ENCODE measurements at places on chromosomes 4 and X. TPM values are rescaled to one million over a fixed set of nuclear protein-coding genes. Genes with fewer than 3 reads are reported as not detected.

DNA sequence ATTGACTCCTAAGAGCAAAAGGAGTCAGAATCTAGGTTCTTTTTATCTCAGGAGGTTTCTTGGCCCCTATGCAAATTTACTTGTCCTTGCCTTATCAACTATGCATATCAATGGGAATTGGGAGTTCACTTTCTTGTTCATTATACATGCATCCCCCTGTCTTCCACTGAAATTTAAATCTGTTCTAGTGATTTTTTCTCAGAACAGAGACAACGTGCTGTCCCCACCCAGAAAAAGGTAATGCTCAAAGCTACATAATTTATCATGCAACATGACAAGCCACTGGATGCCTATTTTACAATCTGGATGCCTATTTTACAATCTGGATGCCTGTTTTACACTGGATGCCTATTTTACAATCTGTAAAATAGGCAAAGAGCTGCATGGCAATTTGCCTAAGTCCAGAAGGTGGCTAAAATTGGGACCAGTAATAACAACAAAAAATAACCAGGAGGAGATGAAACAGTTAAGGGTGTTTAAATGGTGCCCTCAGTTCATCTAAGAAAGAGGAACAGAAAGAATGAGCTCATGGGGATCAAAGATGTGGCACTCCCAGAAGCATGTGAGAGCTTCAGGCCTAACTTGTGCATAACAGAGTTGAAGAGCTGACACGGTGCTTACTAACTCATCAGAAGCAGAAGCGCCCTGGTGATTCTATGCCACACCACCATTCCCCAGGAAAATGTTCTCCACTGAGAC is 537.8 kb upstream of the BOD1L1 start:
- H3K4me1 ChIP-seq = no peaks in the 10 kb centered on the region
- H3K27ac ChIP-seq = no peak overlapping the region
- no peak overlapping the region for H3K4me3 ChIP-seq
- H3K36me3 ChIP-seq = no peaks in the 10 kb centered on the region
- H3K27me3 ChIP-seq = no peaks in the 10 kb centered on the region

DNA sequence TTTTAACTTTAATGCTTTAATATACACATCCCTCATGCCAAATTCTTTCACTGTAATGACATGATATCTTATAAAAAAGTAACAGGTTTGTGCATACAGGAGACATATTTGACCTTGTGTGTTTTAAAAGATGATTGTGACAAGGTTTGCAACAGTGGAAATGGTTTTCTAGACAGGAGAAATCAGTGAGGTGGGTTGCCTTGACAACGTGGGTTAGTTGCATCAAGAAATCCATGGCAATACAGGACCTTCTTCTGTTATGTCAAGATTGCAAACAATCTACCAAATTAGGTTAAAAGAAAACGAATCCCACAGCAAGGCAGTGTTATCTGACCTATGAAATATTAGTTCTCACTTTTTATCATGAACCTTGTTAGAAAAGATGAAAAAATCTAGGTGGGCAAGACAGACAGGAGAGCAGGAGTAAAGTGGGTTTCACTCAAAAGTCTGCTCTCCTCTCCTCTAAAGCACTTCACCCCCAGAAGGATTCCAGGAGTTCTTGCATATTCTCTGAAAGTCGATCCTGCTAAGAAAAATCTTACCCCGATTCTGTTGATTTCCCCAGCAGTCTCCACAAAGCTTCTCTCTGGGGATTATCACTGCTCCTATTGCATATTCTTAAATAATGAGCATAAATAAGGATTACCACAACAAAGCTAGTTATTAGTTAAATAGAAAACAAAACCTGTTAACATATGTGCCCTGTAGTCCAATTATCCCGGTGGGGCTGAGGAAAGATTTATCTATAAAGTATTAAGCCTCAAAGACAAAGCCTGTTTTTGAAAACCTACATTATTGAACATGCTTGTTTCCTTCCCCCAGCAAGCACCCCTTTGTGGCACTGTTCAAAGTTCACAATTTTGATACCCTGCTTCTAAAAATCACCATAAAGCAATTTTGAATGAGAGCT is 71.0 kb downstream of the TMA16 start:
- no peak overlapping the region for H3K27ac ChIP-seq
- no peak overlapping the region for H3K4me3 ChIP-seq
- H3K4me1 ChIP-seq = no peaks in the 10 kb centered on the region
- no peak for DNase-seq
- no peaks in the 10 kb centered on the region for H3K27me3 ChIP-seq

GRCh38 chr4:138689187-138689586 is 326.4 kb upstream of the NOCT start:
- no peaks in the 10 kb centered on the region for H3K27me3 ChIP-seq
- H3K36me3 ChIP-seq = no peaks in the 10 kb centered on the region
- H3K4me1 ChIP-seq = no peaks in the 10 kb centered on the region
- no peak for DNase-seq

MTNR1A gene
- total RNA-seq = not detected

GRCh38 chr4:188015025-188015940 is 19.7 kb downstream of the ZFP42 start:
- H3K4me1 ChIP-seq = no peaks in the 10 kb centered on the region
- H3K36me3 ChIP-seq = no peaks in the 10 kb centered on the region
- no peaks in the 10 kb centered on the region for H3K27me3 ChIP-seq
- H3K27ac ChIP-seq = no peak overlapping the region

UBE2D3 gene
- 370 TPM for total RNA-seq

DNA sequence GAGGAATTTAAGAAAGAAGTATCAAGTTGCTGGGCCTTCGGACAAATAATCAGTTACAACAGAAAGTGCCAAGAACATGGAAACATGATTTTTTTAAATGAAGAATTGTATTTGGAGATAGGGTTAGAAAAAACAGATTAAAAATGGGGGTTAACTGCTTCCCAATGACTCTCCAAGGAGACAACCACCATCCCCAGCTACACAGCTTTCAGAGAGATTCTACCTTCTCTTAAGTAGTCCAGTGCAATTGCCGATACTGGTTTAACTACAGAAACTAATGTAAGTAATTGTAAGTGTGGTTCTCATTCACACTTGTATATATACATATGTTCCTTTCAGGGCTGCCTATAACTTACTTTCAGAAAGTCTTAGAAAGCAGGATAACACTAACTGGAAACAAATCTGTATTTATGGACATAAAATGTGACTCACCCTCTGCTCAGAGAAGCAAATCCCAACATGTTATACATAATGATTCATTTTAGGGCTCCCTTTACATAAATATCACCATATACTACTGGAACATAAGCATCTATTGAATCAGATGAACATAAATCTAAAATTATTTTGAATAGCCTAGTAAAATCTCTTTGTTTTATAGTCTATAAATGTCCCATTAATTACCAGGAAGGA is 248.9 kb upstream of the UGT8 start:
- no peaks in the 10 kb centered on the region for H3K36me3 ChIP-seq
- no peak for DNase-seq
- H3K4me1 ChIP-seq = no peaks in the 10 kb centered on the region

DNA sequence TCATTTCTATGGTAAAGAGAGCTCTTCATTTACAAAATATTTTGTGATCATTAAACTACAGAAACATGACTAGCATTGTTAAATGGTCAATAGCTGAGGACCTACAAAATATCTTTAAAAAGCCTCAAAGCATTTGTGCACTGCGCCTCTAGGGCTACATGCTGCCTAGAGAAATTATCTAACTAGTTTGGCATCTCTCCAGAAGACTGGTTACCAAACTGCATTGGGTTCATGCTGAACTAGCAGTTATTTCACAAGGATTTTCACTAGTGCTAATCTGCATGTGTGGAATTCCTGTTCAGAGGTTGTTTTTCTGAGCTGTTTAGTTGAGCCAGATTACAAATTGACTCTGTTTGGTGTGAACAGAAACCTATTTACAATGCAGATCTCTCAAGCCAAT is 58.5 kb upstream of the PITX2 start:
- H3K4me3 ChIP-seq = no peak overlapping the region
- DNase-seq = no peak
- H3K27ac ChIP-seq = no peak overlapping the region
- no peaks in the 10 kb centered on the region for H3K4me1 ChIP-seq

DNA sequence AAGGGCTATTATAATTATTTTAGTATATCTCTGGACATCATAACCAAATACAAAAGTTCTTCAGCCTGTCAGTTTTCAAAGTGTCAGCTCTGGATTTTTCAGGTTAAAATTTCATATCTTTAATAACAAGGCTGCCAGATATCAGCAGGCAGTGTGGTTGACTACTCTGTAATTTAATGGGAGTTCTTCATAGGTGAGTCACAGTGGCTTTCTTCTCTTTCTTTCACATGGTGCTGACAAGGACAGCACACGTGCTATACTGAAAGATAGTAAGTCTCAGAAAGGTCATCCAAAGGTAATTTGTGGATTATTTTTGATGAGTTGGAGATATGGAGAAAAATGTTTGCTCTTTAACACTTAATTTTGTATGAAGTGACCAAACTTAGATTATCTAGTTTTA is 43.2 kb downstream of the GALNT7 start:
- no peak overlapping the region for H3K4me3 ChIP-seq
- peaks cover 5% of the 10 kb centered on the region for H3K4me1 ChIP-seq
- no peaks in the 10 kb centered on the region for H3K27me3 ChIP-seq

DNA sequence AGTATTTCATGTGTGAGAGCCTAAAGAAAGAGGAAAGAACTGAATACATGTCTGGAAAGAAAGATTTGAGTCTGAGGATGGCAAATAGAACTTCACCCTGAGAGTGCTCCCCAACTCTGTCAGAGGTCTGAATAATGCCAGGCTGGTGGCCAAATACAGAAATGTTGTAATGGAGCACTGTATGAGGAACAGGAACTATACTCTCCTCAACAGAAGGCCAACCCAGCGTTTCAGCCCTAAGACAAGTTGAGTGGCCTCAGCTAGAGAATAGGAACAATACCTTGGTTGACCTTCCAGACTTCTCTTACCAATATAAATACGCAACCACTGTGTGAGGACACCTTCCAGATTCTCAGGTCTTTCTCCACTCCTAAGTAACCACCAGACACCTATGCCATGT is 94.5 kb upstream of the STIM2 start:
- H3K36me3 ChIP-seq = no peaks in the 10 kb centered on the region
- no peaks in the 10 kb centered on the region for H3K4me1 ChIP-seq
- DNase-seq = no peak
- H3K27me3 ChIP-seq = no peaks in the 10 kb centered on the region

GRCh38 chr4:3875466-3875865 is 109.3 kb downstream of the ADRA2C start:
- DNase-seq = no peak
- H3K4me1 ChIP-seq = no peaks in the 10 kb centered on the region
- H3K4me3 ChIP-seq = no peak overlapping the region
- no peak overlapping the region for H3K27ac ChIP-seq

GRCh38 chrX:124212622-124213021 is 119.8 kb upstream of the TEX13D start:
- H3K36me3 ChIP-seq = no peaks in the 10 kb centered on the region
- H3K4me3 ChIP-seq = no peak overlapping the region
- H3K27ac ChIP-seq = no peak overlapping the region
- H3K27me3 ChIP-seq = no peaks in the 10 kb centered on the region
- DNase-seq = no peak
- no peaks in the 10 kb centered on the region for H3K4me1 ChIP-seq

OTC gene
- 0.34 TPM for total RNA-seq

Measured in prostate gland (tissue), 2 donors.